ENCODE measurements at places on chromosomes 1 and 21. TPM values are rescaled to one million over a fixed set of nuclear protein-coding genes. Genes with fewer than 3 reads are reported as not detected.
A peak's percentile ranks its signal among the peaks of the same experiment; 100 is the strongest.

GRCh38 chr1:167161242-167161641 lies 59.4 kb upstream of the POU2F1 start:
- peak; percentile 69 for DNase-seq

GRCh38 chr1:9345922-9346321 lies 53.2 kb downstream of the SPSB1 start:
- DNase-seq = no peak

DNA sequence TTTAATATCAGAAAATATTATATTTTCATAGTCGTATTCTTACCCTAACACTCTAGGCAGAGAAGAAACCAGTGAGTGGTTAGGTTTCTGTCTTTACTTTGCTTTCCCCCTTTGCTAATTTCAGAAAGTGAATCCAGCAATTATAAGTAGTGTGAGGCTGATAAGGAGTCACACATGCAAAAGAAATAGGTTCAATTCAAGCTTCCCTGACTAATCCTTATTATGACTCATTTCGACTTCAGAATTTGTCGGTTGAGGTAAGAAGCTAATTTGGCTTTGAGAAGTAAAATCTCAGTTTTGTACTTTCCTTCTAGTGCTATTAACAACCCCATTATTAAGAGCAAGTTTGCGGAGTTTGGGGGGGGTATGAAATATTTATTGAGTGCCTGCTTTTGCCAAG lies 22.4 kb downstream of the ESRRG start:
- peak; percentile 69 for DNase-seq

The ALX3 gene
- total RNA-seq = not detected

GRCh38 chr1:151568626-151569088 lies 28.5 kb downstream of the TUFT1 start:
- DNase-seq = no peak

DNA sequence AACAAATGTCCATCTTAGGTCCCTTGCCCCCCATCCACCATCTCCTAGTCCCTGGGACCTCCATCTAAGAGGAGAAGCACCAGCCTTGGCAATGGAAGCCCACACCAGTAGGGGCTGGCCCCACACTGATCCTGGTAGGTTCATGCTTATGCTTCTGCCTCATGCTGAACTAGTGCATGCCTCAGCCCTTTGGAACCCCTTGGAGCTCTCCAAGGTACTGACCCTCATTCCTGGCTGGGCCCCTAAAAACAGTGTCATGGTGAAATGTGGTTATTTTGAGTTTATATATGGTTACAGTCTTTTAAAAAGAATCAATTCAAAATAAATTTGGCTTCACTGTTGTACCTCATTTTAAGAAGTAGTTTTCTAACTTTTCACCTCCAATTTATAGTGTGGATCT lies 108.3 kb downstream of the HIVEP3 start:
- DNase-seq = peak; percentile 49

DNA sequence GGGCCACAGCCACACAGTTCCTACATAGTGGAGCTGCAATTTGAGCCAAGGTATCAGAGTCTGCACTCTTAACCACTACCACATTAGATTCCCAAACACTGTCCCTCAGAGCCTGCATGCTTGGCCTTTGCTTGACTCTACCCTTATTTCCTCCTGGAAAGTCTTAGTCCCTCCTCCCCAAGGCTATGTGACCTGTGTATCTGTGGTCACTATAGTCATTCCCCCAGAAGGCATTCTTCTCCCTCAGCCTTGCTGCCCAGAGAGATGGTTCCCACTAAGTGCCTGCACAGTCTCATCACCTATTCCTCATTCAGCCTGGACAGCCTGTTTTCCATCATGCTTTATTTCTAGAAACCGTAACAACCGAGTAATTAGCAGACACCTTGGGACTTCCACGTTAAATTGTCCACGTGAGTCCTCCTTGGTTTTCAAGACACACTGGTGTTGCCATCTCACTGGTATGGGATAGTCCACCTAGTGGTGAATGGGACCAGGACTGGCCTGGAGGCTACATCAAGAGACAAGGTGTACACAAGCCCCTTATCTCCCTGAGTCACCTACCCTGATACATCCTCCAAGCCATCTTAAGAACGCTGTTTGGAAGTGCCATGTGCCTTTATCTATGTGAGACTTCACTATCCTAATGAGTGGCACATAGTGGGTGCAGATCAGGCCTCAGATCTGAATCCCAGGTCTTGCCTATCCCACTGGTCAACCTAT lies 3.8 kb upstream of the ZNF648 start:
- no peak for DNase-seq

- no peak for DNase-seq
These were observed 134.3 kb downstream of the CASZ1 start for GRCh38 chr1:10662090-10662688.

The TMEM125 gene
- not detected for total RNA-seq

DNA sequence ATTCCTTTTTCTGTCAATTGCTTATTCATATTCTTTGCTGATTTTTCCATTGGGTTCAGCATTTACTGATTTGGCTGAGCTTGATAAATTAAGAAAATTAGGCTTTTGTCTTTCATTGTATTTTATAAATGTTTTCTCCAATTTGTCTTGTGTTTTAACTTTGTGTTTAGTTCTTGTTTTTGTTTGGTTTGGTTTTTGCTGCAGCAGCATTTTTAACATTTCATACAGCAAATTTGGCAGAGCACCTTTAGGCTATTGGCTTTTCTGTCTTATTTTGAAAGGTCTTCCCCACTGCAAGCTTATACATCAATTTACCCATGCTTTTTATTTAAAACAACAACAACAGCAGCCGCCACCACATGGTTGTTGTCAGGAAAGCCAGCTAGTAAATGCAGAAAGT lies 33.8 kb upstream of the DISC1 start:
- DNase-seq = no peak

The PTP4A2 gene
- total RNA-seq = 289 TPM

DNA sequence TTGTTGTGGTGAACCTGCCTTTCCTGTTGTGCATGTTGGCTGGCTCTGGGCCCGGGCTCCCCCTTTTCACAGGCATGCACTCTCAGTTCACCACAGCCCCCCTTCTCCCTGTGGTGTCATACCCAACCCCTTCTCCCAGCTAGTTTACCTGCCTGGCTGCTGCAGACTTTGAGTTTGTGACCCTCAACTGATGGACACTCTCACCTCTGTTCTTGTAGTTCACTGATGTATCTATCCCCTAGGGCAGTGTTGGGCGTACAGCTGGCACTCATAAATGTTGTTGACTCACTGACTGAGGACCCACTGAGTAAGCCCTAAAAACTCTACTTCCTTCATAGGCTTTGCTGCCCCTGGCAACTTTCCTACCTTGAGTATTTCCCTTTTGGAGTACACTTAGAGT lies 54.9 kb downstream of the WDR64 start:
- peak; percentile 77 for DNase-seq

DNA sequence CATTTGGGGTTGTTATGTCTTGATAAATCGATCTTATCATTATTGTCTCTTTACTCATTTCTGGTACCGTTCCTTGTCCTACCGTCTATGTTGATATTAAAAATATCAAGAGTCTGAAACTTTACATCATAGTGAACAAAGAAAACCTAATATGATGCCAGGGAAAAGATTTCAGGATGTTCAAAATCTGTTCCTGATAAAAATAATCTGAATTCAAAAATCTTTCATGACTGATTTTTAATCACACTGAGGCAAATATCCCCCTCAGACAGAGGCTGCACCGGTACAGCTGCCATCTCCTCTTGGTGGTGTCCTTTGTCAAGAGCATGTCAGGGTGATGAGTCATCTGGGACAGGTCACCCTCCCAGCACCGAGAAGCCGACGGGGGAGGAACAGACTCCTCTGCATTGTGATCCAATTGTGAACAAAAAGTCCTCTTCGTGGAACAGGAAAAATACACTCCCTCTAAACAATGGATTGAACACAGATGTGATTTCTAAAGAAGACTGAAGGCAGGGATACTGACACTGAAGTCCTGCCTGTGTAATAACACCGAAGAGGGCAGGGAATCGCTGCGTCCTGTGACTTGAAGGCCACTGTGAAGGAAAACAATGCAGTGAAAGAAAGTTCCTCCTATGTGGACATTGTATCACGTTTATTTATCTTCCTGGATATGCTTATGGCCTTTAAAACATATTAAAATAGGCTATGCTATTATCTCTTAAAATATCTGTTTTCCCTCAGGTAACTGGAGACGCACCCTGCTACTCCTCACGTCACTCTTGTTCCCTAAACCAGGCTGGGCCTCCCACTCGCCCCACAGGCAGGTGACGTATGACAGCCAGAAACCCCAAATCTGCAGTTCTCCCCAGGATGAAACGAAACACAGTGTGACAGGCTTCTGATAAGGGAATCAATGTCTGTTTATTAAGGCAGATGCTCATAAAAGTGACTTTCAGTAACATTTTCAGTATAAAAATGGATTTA lies 4.3 kb upstream of the SPATC1L start:
- DNase-seq = peak; percentile 76

The PTPRC gene
- total RNA-seq = 3.1 TPM

The OR6N2 gene
- not detected for total RNA-seq

GRCh38 chr1:100700586-100700985 lies 19.0 kb upstream of the VCAM1 start:
- DNase-seq = peak; percentile 23

DNA sequence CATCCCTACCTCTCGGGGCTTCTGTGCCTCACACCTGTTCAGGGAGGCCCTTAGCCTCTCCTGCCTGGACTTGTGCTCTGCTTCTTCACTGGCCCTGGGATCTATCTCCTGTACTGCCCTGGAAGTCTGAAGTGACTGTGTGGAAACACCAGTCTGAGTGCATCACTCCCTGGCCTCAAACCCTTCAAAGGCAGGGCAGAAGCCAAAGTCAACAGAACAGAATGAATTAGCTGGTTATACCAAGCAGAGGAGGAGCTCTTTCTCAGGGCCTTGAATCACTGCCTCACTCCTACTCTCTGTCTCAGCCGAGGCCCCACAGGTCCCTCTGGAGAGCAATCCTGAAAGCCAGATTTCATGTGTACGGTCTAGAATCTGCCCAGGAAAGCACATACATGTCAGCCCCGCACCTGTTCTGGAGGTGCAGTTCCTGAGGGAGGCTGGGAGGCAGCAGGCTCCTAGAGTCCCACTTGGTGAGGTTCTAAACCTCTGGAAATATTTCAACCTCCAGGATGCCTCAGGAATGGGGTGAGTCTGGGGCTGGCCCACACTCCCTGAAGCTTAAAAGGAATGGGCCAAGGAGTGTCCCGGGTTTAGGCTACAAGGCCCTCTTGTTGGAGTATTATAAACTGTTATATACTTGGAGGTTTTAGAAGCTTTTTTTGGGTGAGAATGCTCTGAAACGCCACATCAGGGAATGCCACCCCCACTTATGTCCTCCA lies 98.3 kb downstream of the ABCA4 start:
- DNase-seq = no peak

The TRNP1 gene
- total RNA-seq = 23.9 TPM

The GPBP1L1 gene
- 64.5 TPM for total RNA-seq

GRCh38 chr1:58206749-58207148 lies 339.8 kb downstream of the OMA1 start:
- no peak for DNase-seq

DNA sequence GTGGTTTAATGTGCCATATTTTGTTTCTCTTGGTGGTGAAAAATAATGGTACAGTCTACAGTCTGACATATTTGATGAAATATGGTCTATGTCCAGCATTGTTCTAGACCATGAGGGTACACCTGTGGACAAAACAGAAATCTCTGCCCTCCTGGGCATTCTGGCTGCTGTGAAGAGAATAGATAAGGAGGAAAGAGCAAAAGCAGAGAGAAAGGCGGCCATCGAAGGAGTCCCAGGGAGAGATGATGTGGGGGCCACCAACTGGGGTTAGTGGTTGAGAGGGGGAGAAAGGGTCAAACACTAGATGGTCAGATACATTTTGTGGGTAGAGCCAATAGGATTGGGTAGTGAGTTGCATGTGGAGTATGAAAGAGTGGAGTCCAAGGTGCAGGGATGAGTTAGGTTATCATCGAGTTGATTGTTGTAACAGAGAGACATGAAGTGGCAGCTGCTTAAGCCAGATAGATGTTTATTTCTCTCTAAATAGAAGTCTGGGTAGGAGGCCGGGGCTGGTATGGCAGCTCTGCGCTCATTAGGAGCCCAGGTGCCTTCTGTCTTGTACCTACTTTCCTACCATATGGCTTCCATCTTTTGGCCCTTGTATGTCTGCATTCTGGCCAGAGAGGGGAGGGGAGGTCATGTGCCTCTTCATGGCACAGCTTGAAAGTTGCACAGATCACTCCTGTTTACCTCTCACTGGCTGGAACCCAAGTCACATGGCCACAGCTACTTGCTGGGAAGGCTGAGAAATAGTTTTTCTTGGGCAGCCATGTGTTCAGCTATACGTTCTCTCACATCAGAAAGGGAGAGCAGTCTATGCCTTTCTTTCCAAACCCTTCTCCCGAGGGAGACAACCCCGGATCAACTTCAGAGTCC lies 13.0 kb downstream of the UBE4B start:
- no peak for DNase-seq

The SAMD11 gene
- 37.0 TPM for total RNA-seq

The KPRP gene
- not detected for total RNA-seq

- DNase-seq = no peak
These were observed 38.4 kb downstream of the LHX8 start for GRCh38 chr1:75172556-75172955.

Data from A172 (cell line).